ENCODE measurements at places on chromosomes 5 and 9. TPM values are rescaled to one million over a fixed set of nuclear protein-coding genes. Genes with fewer than 3 reads are reported as not detected.

Gene LRRC19
- 0.80 TPM for total RNA-seq

GRCh38 chr5:127574852-127575679 lies 57.6 kb downstream of the PRRC1 start:
- no peak for DNase-seq

GRCh38 chr9:17229945-17230560 lies 95.2 kb downstream of the CNTLN start:
- no peak for DNase-seq

Gene S1PR3
- total RNA-seq = 7.5 TPM

DNA sequence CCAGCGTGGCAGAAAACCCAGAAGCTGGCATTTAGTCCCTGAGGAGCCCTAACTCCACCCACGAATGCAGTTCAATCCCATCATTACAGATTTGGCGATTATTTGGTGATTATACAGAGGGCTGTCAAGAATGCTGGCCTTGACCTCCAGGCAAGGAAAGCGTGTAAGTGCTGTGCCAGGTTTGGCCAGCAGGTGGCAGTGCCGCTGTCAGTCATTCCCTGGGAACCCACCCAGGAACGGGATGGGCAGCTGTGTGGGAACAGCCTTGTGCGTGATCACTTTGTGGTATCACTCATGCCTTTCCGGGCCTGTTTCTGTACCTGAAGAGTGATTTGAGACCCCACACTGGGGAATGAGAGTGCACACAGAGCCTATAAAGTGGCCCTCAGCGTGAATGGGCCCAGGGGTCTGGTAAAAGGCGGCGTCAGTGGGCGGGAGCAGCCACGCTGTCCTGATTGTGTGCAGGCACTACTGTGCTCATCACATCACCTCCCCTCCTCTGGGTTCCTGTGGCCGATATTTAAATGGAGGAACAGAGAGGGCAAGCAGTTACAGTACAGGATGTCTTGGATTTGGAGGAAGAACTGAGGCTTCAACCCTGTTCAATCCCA lies 215.6 kb downstream of the ROR2 start:
- peak; percentile 60 for DNase-seq

DNA sequence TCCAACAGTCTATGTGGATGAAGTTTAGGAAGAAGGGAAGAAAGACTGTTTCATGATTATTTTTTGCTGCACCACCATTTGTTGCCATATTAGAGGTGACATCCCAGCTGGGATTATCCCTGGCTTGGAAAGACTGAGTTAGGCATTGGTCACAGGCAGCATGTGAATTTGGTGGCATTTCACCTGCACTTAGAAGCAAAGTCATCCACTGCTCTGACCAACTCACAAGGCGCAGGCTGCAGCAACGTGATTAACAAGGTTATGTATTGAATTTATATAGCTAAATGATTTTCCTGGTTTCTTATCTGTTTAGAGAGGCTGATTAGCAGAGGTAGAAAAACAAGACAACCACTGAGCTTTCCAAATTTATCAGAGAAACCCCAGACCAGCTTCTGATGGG lies 2.7 kb downstream of the FYB1 start:
- no peak for DNase-seq

DNA sequence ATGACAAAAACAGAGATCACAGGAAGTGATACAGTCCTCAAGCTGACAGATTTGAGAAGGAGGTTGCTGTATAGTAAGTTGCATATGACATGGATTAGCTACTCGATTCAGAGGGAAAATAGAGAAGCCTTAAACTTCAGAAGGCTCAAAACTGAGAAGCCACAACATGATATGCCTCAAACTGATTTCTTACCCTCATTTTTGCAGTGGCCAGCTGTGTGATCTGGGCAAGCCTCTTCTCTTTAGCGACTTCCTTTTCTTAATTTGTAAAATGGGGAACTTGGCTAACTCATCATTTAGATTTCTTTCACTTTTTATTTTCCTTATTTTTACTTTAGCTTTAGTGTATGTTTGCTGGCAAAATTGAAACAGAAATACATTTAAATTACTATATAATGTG lies 421.1 kb downstream of the KIF4B start:
- DNase-seq = no peak

- DNase-seq = no peak
These were observed 205.8 kb downstream of the SEMA5A start for GRCh38 chr5:9340085-9340484.

DNA sequence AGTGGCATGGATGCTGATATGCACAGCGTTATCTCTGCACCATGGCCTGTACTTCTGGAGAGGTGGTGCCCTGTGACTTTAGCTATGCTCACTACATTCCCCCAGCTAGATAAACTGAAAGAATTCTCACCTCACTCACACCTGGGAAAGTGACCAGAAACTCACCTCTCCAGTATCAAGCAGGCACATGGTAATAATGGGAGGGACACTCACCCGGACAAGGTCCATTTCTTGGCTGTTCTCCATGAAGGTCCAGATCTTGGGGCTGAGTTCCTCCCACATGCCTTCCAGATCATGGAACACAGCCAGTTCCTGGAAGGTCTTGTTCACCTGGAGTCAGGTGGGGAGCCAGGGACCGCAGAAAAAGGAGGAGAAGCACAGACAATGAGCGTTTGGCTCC lies 72.8 kb downstream of the NIPSNAP3B start:
- no peak for DNase-seq

GRCh38 chr9:84136119-84136868 lies 155.7 kb downstream of the RMI1 start:
- DNase-seq = no peak

GRCh38 chr5:174807471-174807870 lies 83.1 kb downstream of the MSX2 start:
- DNase-seq = no peak

DNA sequence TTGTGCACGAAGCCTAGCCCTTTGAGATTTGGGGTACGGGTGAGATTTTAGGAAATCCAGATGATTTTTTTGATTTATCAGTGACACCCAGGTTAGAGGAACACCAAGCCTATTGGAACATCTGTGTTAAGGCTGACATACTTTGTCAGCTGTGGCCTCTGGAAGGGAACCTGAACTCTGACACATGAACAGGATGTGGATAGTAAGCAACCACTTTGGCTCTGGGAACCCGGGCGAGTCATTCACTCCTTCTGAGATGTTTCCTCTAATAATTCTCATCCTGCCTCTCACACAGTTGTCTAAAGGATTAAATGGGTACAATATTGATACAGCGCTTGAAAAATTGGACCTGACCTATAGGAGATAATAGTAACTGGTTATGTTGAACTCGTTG lies 67.8 kb downstream of the FGF1 start:
- no peak for DNase-seq

DNA sequence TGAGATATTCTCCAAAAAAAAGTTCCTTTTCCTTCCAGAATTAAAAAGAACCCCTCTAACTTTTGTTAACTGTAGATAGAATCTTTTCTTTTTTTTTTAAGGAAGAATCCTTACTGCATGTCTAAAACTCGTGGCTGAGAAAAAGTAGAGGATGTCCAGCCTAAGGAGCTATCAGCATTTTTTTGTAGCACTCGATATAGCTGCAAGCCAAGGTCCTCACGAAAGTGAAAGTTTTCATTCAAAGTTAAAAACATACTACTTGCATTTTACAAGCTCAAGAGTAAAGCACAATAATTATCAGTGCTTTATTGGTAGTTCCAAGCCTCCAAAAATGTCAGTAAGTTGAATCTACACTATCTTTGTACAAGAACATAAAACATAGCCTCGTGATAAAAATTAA lies 28.7 kb upstream of the ZSWIM6 start:
- no peak for DNase-seq

DNA sequence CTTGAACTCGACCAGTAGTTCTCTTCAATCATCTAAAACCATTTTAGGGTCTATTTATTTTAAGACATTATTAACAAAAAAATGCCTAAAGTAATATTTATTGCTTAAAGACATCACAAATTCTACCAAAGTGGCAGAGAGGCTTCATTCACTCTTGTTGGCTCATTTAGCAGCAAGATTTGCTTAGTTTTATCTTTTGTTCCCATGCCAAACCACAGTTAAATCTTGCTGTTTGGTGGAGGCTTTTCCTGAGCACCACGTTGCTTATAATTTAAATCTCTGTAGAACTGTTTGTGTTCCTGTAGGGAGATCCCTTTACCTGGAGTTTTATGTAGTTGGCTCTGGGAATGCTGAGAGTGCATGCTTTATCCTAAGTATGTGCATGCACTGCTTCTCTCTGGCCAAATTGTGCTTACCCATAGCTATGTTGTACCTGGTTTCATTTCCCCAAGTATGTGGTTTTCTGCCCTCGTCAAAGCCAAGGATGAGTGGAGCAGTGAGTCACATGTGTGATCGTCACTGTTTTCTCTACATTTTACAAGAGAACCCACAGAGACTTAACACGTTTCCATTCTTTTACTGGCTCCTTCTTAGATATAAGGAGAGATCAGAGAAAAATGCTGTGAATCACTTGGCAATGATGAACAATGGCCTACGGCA lies 42.1 kb upstream of the MAST4 start:
- DNase-seq = no peak

Gene PCDHB7
- 0.31 TPM for total RNA-seq

DNA sequence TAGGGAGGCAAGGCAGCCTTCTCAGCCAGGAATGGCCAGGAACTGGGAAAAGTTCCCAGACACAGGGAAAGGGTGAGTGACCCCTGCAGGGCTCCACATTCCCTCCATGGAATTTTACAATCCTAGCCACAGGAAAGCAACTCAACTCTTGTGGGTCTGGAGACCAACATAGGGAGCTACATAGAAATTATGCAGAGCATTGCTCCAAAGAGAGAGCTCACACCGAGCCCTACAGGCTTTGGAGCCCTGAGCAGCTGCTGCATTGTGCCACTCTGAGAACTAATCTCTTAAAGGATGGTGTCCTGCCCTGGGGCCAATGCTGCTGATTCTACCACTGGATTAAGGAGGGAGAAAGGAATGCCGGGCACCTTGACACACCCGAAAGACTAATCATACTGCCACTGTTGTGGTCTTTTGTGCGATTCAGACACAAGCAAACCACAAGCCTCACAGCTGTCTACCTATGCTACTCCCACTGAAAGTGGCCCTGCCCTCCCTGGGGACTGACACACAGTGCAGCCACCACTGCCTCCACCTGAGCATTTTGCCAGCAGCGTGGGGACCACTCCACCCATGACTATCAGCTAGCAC lies 1089.8 kb upstream of the NUDT12 start:
- DNase-seq = no peak

DNA sequence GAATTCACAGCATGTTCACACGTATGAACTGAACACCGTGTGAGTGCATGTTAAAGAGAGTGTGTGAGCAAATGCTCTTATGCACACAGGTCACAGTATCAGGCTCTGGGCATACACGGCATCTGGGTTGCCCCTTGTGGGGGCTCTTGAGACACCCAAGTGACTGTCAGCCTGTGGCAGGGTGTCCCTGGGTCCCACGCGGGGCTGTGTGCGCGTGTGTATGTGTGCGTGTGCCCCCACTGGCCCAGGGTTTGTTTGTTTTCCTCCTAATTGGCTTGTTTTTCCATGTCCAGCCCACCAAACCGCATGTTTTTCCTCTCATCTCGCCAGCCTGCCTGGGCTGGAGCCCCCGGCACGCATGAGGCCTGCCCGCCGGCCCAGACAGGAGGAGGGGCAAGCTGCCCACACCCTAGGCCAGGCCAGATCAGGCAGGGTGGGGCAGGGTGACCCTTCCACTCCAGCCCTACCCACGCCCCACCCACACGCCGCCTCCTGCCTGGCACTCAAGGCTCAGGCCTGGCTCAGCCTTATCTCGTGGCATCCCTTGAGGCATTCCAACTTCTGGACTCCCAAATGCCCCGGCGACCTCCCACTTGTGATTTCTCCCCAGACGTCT lies 28.8 kb downstream of the CNTFR start:
- DNase-seq = no peak

Gene LAMC3
- total RNA-seq = 3.0 TPM

Gene INSL4
- total RNA-seq = not detected

DNA sequence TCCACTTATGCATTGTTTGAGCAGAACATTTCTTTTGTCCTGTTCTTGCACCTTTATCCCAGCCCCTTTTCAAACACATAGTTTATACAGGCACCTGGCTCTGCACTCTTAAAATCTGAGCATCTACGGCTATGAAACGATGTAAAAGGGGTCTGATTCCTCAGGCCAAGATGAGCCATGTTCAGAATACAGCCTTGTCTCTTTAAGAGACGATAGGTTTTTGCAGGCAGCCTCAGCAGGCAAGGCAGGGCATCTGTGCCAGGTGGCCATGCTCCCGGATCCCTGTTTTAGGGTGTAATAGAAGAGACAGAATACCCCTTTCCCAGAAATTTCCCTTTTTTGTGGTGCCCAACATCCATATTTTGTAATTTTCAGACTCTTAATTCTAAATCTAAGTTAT lies 89.1 kb upstream of the NFIB start:
- DNase-seq = no peak
